Stimulated activated CD4-positive, alpha-beta T cell treated with anti-CD3 and anti-CD28 coated beads, TNF-alpha, amount 100 ng/mL, for 1 hour (primary cell): ENCODE measurements at places on chromosomes 13 and 19.

DNA sequence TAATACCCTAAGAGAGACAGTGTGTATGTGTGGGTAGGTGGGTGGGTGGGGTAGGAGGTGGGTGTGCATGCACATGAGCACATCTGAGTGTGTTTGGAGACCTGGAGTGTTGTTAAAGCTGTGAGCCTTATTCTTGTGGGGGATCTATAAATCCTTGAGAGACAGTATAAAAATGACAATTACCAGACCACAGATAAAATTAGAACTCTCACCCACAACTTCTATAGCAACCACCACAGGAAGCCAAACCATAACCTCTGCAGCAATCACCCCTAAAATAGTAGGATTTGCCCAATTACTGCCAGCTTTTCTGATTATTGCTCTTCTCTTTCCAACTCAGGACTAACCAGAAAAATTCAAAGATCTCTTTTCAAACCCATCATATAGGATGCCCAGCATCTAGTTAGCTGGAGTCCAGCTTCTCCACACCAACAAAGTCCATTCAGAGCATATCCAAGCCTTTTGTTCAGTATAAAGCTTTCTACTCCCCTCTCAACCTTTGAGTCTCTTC, 93.4 kb upstream of the SLITRK1 start:
- no peak for DNase-seq

DNA sequence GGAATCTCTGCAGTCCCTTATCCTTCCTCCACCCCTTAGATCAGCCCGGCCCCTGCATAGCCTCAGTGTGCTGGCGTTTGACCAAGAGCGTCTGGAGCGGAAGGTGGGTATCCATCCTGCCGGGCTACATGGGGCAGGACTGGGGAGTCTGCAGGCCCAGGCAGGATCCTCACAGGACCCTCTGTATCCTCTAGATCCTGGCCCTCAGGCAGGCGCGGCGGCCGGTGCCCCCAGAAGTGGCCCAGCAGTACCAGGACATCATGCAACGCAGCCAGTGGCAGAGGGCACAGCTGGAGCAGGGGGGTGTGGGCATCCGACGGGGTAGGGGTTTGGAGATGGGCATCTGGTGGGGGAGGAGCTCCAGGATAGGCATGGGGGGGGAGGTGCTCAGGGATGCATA, 8.9 kb downstream of the PODNL1 start:
- no peak for DNase-seq

- DNase-seq = no peak
Observed at GRCh38 chr13:94416454-94417080, 62.9 kb downstream of the DCT start.

- DNase-seq = no peak
Observed at GRCh38 chr19:38663957-38664502, 16.6 kb downstream of the ACTN4 start.

GRCh38 chr13:111278743-111279652, 41.4 kb upstream of the TEX29 start:
- no peak for DNase-seq

DNA sequence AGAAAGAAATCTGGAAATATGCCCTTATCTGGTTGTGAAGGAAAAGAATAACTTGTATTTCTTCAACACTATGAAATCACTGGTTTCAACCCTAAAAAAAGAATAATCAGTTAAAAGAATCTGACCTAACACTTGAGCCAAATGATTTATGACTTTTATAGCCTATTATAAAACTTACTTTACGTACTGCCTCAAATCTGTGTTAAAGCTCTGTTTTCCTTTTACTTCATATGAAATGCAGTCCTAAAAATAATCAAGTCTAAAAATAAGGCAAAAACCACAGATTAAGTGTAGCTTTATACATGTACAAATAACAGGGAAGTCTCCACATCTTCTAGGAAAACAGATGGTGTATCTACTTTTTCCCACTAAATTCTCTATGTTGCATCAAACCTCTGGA, 101.3 kb downstream of the VWA8 start:
- DNase-seq = no peak

DNA sequence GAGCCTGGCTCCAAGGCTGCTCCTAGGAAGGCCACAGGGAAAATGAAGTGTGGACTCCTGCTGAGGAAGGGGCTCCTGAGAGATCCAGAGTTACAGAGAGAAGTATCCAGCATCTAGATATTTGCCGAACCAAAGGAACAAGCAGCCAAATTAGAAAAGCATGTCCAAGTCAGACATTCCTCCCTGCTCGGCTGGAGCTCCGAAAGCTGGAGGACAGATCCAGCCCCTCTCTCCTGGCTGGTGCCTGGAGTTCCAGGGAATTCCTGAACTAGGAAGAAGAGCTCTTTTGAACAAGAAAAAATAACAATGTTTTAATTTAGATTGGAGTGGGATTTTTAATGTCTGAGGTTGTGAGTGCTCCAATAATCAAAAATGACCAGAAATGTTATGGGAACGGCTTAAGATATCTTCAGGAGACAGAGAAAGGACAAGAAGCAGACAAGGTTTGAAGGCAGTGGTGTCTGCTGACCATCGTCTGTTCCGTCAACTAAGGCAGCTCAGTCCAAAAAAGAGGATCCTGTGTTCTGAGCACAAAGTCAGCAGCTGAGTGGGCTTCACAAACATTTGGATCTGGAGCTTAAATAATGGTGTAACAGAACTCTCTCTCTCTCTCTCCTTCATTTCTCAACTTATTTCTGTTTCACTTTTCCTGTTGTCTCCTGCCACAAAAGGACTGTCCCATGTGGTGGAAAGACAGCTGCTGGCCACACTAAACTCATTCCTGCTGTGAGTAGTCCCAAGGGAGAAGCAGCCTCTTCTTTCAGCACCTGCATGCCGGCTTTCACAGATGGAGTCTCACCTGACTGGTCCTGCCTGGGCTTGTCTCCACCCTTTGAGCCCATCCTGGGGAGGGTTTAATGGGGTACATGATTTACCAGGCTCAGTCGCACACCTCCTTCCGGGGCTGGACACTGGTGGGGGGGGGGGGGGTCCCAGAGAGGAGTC, 31.5 kb upstream of the IRS2 start:
- no peak for DNase-seq

DNA sequence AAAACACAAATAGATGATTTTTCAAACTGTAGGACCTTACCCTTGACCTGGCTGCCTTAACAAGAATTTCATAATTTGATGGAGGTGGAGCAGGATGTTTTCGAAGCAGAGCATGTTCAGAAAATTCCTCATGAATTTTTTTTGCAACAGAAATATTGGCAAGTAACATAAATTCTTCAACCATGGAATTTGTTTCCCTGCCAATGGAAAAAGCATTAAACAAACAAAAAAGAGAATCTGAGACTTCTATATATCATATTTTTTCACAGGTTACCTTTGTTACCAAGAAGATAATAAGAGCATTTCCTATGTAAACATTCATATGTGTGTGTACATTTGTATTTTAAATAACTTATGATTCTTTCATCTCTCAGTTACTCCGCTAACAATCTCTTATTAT, 18.3 kb downstream of the DIS3 start:
- no peak for DNase-seq

DNA sequence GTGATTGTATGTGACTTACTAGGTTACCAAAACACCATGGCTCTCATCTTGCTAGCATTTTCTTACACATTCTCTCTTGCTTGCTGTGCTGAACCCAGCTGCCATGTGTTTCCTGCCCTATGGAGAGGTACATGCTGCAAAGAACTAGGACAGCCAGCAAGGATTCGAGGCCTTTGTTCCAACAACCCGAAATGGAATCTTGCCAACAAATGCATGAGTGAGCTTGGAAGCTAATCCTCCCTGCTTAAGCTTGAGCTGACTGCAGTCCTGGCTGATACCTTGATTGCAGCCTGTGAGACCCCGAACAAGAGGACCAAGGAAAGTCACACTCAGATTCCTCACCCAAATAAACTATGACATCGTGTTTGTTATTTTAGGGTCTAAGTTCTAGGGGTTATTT, 651.2 kb downstream of the SLITRK6 start:
- DNase-seq = no peak

GRCh38 chr13:110358381-110358780, 51.3 kb downstream of the COL4A2 start:
- DNase-seq = no peak

DNA sequence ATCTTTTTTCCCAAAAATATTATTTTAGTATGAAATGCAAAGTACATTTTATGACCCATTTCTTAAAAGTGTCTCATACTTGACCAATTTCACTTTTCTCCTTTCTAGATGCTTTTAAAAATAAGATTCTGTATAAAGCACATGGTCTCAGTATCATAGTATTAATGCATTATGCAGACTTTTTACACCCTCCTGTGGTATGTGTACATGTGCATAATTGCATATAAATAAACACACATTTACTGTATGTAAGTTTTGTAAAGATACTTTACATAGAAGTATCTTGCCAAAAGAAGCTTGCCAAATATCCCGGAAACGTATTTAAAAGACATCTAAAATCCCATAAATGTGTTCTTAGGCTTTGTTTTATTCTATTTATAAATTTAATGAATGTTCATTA, 85.1 kb upstream of the MAB21L1 start:
- DNase-seq = no peak

GRCh38 chr13:73873940-73874830, 260.0 kb downstream of the KLF12 start:
- no peak for DNase-seq

DNA sequence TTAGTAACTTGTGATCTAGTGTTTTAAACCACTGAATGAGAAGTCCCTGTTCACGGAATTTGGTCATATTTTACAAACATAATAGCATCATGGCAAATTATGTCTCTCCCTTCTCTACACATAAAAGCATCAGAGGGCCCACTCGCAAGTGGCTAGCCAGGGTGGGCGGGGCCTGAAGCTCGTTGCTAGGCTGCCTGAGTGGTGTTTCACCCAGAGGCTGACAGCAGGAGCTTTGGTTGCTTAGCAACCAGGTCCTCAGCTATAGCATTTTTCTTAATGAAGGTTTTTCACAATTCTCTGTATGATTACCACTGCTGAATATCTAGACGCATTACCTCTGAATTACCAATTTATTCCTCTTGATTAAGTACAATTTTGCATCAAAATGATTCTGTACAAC, 126.5 kb downstream of the NALCN start:
- no peak for DNase-seq

DNA sequence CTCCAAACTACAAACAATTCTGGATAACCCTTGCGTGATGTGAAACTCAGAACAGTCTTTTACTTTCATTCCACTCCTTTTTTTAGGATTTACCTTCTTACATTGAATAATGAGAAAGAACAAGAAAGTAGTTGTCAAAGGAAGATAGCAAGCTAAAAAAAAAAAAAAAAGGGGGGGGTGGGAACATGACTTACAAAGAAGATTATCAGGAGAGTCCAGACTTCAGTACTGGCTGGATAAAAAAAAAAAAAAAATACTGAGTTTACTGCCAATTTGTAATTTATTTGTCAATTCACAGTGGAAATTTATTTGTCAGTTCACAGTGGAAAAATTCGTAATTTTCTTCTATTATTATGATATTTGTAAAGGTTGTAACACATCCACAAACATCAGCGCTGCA, 792.4 kb upstream of the SLITRK5 start:
- DNase-seq = no peak

DNA sequence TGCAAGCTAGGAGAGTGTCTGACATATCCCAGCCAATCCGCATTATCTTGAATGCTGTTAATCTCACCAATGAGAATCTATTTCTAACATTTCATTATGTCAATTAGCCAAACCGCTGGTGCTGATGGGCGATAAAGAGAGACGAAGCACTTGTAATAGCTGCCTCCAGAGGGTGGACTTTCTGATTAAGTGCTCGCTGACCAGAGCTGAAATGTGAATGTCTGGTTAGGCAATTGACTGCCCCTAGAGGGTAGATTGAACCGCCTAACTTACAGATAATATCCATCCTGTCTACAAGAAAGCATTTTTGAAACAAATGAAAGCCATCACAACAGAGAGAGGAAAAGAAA, 552 bp upstream of the GRWD1 start:
- DNase-seq = no peak

- no peak for DNase-seq
Observed at GRCh38 chr13:95269756-95270155, 31.5 kb downstream of the ABCC4 start.

DNA sequence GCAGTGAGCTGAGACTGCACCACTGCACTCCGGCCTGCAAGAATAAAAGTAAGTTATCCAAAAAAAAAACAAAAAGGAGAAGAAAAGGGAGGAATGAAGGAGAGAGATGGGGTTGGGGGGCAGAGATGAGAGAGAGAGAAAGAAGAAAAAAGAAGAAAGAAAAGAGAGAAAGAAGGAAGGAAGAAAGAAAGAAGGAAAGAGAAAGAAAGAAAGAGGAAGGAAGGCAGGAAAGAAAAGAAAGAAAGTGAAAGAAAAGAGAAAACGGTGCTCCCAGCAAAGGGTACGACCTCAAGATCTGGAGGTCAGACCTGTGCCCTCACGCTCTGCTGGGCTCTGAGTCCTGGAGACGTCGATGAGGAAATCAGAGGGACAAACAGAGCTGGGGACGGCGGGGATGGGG, 3.7 kb downstream of the A1BG start:
- no peak for DNase-seq

DNA sequence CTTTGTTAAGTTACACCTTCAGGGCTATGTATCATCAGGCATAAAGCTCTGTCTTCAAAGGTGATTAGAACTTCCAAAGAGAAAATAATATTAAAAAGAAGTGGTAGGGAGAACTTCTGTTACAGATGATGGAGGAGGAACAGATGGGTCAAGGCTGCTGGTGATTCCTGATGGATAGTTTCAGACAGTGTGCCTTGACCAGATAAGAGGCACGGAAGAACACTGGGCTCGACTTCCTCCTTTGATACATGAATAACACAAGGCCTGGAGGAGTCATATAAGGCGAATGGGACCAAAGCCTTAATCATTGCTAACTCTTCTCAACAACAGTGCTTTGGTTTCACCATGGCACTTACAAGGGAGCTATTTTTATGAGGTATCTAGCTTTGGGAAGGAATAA, 128.1 kb upstream of the RXFP2 start:
- DNase-seq = no peak

GRCh38 chr13:40116008-40116407, 460.5 kb downstream of the COG6 start:
- DNase-seq = no peak

DNA sequence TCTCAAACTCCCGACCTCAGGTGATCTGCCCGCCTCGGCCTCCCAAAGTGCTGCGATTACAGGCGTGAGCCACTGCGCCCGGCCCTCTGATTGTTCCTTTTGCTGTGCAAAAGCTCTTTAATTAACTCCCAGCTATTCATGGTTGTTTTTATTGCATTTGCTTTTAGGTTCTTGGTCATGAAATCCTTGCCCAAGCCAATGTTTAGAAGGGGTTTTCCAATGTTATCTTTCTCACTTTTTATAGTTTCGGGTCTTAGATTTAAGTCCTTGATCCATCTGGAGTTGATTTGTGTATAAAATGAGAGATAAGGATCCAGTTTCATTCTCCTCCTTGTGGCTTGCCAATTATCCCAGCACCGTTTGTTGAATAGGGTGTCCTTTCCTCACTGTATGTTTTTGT, 19.2 kb upstream of the GRTP1 start:
- DNase-seq = no peak

DNA sequence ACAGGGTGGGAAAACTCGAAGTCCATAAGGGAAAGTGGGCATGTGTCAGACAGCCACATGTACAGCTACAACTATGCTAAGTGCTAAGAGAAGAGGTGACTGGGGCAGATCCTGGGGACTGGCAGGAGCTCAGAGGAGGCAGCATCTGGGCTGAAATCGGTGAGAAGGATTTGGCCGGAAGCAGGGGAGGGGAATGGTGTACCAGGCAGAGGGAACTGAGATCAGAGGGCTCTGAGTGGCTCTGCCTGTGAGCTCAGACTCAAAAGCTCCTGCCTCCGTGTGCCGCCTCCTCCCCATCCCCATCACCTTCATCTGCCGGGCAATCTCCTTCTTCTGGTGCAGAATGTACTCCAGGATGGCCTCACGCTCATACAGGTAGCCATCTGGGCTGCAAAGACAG, 21.8 kb downstream of the NOSIP start:
- no peak for DNase-seq
